ENCODE measurements at places on chromosomes 5 and 9.

GRCh38 chr5:82364497-82364896 is 86.3 kb upstream of the RPS23 start:
- no peak for DNase-seq

DNA sequence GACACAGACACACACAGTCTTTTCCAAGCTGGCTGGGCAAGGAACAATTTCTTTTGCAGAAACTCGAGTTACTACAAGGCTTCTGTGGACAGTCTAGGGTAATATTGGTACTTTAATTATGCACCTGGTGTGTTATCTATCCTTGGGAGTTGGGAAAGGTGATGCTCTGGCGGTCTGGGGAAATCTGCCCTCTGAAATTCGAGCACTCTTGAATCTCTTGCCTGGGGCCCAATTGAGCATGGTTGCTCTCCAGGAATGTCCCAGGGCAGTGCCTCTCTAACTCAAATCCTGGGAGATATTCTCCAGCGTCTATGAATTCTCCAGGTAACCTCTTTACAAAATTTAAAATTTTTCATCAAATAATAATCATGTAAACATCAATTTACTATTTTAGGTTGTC is 69.3 kb downstream of the KCNIP1 start:
- DNase-seq = no peak

GRCh38 chr9:82922686-82923085 is 140.3 kb downstream of the RASEF start:
- DNase-seq = no peak

GRCh38 chr5:139763930-139764791 is 31.4 kb upstream of the PSD2 start:
- peak; percentile 21 for DNase-seq

DNA sequence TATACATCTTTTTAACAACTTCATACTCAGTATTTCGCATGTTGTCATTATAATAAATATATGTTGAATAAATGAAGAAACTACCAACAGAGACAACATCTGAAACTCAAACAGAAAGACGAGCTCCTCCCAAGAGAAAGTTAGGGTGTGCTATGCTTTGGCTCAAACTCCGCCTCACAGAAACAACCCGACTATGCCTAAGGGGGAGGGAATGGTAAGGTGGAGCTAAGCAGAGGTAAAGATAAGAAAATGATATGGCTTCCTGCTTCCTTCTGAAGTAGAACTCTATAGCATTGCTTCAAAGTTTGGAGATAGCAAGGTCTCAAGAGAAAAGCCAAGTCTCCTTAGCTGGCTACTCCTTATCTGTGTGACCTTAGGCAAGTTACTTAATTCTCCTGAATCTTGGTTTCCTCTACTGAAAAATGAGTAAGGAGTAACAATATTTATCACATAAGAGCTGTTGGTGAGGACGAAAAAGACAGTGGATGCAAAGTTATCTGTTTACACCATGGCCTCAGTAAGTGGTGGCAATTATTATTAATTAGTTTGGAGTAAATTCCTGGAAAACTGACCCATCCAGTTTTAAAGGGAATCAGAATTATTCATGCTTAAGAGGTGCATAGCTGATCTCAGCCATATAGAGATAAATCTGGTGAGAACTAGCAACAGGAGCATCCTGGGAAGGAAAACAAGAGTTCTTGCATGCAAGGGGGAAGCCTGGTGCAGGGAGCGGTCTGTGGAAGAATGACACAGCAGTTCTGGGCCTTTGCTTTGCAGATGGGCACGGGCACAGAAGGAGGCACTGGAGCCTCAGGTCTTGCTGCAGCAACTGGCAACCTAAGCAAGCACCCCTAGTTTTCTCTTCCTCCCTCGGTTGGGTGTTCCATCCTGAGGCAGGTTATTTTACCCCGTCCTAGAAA is 73.3 kb downstream of the GLIS3 start:
- no peak for DNase-seq

- no peak for DNase-seq
These were observed 228.6 kb downstream of the NR3C1 start for GRCh38 chr5:143174714-143175398.
